Stimulated activated CD8-positive, alpha-beta memory T cell treated with anti-CD3 and anti-CD28 coated beads, Interleukin-4, amount 100 ng/mL, for 24 hours (primary cell): ENCODE measurements at places on chromosomes 7 and 10.

- DNase-seq = no peak
These were observed 43.3 kb upstream of the FZD8 start for GRCh38 chr10:35685402-35685801.

DNA sequence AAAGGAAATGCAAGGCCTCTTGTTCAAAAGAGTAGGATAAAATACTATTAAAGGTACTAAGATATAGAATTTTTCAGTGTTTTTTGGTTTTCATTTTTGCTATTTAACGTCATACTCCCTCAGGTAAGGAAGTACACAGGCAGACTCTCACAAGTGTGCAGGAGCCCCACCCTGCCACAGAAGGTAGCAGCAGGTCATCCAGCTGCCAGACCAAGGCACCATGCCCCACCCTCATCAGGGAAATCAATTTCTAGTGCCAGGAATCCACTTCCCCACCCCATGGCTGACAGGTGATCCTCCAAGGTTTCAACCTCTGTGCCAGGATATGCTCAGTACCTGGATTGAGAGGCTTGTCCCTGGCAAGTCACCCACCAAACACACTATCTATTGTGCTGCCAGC is 712.9 kb downstream of the SORCS3 start:
- DNase-seq = no peak

DNA sequence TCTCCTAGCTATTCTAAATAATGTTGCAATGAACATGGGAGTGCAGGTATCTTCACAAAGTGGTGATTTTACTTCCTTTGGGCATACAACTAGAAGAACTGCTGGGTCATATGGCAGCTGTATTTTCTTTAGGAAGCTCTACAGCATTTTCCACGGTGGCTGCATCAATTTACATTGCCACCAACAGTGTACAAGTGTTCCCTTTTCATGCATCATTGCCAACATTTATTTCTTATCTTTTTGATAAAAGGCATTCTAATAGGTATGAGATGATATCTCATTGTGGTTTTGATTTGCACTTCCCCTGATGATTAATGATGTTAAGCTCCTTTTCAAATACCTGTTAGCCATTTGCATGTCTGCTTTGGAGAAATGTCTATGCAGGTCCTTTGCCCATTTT is 52.6 kb downstream of the NT5C2 start:
- no peak for DNase-seq

DNA sequence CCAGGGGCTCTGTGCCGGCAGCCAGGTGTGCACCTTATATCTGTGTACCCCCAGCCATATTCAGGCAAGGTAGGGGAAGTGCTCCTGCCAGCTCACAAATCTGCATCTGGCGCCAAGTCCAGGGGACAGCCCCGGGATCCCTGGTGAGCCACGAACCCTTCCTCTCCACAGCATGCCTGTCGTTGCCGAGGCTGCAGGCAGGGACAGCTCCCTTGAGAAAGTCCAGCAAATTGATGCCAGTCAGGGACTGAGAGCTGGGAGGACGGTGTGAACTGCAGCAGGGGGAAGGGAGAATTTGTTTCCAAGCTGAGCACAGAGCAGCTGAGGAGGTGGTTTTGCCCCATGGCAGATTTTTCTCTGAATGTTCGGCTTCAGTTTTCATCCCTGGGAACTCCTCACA is 919 bp downstream of the PLA2G12B start:
- DNase-seq = no peak

DNA sequence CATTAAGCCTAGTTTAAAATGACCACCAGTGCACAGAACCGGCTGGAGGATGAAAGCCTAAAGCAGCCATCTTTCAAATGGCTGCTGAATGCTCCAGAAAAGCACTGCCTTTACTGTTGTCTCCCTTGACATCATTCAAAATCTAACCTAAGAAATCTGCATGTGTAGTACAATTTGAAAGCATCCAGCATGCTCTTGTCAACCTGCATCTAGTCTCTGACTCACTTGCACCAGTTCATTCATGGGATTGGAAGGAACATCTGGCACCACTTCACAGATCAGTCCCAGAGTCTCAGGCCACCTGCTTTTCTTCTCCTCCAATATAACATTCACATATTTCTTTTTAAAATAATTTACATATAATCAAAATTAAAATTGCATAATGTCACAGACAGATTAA is 76.2 kb downstream of the RNF133 start:
- DNase-seq = no peak

DNA sequence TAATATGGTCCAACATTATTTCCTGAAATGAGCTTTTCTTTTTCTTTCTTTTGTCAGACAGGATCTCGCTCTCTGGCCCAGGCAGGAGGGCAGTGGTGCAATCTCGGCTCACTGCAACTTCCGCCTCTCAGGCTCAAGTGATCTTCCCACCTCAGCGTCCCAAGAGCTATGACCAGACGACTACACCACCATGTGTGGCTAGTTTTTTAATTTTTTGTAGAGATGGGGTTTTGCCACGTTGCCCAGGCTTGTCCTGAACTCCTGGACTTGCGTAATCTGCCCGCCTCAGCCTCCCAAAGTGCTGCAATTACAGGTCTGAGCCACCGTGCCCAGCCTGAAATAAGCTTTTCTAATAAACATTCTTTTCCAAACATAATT is 48.6 kb downstream of the CUL2 start:
- DNase-seq = no peak

DNA sequence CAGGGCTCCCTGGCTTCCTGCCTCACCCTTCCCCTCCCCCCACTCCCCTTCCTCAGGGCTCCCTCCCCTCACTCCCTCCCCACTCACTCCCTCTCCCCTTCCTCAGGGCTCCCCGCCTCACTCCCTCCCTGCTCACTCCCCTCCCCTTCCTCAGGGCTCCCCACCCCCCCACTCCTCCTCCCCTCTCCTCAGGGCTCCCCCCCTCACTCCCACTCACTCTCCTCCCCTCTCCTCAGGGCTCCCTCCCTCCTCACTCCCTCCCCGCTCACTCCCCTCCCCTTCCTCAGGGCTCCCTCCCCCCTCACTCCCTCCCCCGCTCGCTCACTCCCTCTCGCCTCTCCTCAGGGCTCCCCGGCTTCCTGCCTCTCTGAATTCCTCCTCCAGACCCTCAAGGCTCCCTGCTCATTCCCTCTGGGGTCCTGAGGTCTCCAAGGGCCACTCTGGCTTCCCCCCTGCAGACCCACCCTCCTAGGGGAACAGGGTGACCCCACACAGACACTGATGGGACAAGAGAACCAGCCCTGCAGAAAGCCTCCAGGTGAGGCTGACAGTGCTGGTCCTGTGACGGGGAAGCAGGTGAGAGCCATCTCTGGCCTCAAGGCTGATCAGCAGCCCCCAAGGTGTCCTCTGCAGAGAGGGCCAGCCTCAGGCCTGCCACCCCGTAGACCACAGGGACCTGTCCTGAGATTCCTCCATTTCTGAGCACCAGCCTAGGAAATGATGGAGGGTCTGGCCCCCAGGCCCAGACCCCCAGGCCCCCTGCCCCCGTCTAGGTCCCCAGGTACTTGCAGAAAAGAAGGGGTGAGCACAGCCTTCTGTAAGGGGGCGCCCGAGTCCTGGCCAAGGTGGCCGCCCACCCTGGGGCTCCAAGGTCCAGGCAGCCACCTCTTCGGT is 47.2 kb downstream of the PWWP2B start:
- no peak for DNase-seq

- no peak for DNase-seq
These were observed 1.2 kb downstream of the RSBN1L start for GRCh38 chr7:77697535-77697831.

- DNase-seq = no peak
These were observed 388.9 kb downstream of the TNS3 start for GRCh38 chr7:47192978-47193377.

GRCh38 chr7:117111535-117111934 is 158.2 kb downstream of the ST7 start:
- DNase-seq = no peak

DNA sequence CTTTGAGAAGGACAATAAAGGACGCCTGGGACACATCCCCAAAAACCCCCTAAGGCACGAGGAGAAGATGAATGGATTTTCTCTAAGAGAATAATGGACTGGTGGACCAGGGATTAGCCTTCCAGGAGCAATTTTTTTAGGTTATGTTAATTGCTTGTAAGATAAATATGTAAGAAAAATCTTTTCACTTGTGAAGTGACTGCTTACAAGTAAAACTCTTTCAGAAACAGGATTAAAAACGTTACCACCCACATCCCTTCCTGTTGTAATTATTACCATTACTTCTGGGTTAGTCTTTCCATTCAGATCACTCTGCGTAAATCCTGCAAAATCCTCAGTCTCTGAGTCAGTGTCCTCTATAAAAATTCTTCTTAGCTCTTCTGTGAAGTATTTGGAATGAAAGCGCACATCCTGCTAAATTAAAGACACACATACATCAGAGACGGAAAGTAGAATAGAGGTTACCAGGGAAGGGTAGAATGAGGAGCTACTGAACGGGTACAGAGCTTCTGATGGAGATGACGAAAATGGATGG is 34.3 kb downstream of the CDCA7L start:
- no peak for DNase-seq

DNA sequence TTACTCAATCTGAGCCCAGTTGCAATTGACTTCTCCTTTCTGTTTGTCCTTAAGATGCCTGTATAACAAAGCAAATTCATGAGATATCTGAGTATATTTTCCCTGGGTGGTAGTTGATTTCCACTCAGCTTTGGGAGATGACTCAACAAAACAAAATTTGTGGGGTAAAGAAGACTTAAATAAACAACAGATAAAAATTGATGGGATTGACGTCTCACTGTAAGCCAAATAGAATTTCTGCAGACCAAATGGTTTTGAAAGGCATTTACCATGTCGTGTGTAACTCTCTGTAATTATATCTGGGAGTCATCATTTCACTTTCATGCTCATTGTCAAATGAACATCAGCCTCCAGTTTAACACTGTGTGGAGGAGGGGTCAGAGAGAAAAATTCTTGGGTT is 255.4 kb upstream of the MYO3A start:
- DNase-seq = no peak

- no peak for DNase-seq
These were observed 204.7 kb upstream of the ZNF32 start for GRCh38 chr10:43853369-43853768.

- DNase-seq = no peak
These were observed 114.7 kb downstream of the ODAD2 start for GRCh38 chr10:27884185-27884641.
